ENCODE measurements at places on chromosomes 5 and 9. TPM values are rescaled to one million over a fixed set of nuclear protein-coding genes. Genes with fewer than 3 reads are reported as not detected.

DNA sequence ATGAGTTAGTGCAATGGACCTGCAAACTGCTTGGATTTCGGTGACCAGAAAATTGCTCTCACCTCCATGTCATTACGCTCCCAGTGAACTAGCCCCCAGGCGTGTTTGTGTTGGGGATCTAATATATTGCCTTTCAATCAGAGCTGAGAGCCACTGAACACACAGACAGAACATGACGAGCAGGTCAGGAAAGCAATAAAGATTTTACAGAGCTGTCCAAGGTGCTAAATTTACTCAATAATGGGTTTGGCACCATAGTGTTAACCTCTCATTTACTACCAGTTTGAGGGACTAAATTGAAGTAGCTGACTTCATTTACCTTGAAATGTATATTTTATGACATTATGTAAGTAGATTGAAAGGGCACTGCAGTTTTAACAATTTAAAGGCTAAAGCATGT is 383.0 kb downstream of the EBF1 start:
- DNase-seq = no peak

DNA sequence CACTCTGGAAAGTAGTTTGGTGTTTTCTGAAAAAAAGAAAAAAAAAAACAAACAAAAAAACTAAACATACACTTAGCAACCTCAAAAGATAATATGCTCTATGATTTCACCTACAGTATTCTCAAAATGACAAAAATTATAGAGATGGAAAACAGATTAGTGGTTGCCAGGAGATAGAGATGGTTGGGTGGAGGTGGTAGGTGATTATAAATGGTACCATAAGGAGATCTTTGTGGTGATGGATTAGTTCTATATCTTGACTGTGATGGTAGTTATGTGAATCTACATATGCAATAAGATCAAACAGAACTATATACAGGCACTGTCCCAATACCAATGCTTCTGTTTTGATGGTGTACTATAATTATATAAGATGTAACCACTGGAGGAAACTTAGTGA is 32.0 kb downstream of the PTBP3 start:
- DNase-seq = no peak

DNA sequence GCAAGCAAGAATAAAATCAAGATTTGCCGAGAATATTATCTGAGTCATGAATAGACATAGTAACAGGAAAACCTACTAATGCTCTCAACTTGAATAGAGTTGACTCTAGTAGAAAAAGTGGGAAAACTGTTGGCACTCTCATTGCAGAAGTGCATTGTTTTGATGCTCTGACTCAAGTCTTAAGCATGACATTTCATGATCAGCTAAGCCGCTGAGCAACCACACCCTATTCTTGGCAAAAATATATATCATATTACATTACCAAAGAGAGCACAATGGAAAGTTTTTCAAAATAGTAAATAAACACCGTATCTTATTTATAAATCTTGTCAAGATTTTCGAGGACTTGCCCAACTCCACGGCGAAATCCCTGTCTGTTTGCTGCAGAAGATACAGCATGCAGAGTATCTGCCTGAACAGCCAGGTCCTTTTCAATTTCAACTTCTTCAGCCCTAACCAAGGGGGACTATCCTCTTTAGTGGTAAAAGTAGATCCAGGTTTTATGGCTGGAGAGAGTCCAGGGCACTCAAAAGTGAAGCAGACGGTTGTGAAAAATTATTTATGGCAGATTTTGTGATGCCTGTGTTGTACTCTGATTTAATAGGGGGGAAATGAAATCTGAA is 13.9 kb upstream of the ADAMTSL1 start:
- DNase-seq = no peak

Gene ACTBL2
- not detected for total RNA-seq

Gene C5orf58
- total RNA-seq = not detected

DNA sequence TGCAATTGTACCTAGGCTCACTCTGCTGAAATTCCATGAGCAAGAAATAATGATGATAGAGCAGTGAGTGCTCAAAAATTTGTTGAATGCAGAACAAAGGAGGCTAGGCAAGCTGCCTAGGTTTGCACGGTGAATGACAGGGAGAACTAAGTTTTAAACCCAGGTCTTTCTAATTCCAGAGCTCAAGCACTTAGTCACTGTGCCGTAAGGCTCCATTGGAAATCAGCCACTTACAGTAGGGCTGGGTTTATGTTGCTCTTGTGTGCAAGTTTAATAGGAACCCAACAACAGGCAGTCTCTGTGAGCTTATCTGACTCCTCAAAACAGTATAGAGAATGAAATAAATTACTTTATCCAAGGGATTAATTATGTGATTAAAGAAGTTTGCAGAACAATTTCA is 147.0 kb downstream of the CSNK1G3 start:
- DNase-seq = no peak

GRCh38 chr9:74521009-74521408 is 23.9 kb downstream of the RORB start:
- no peak for DNase-seq

Gene DBH
- total RNA-seq = 0.59 TPM

Gene PAEP
- total RNA-seq = not detected

All from neural crest cell (in vitro differentiated cells).